ENCODE measurements at places on chromosomes 5 and 9.

GRCh38 chr9:131666774-131667173 is 73.1 kb downstream of the RAPGEF1 start:
- DNase-seq = no peak

GRCh38 chr5:134798468-134798867 is 39.9 kb downstream of the DDX46 start:
- DNase-seq = no peak

GRCh38 chr9:93683331-93684134 is 107.1 kb downstream of the PHF2 start:
- no peak for DNase-seq

GRCh38 chr9:14158916-14159315 is 155.0 kb downstream of the NFIB start:
- DNase-seq = no peak

GRCh38 chr5:36066540-36067210 is at the start of gene UGT3A2:
Gene UGT3A2 (minus strand): TSS chr5:36066882. CDS start chr5:36066789, 93 bp downstream.
- no peak for DNase-seq

GRCh38 chr5:16558984-16559629 is 57.7 kb downstream of the RETREG1 start:
- DNase-seq = no peak

DNA sequence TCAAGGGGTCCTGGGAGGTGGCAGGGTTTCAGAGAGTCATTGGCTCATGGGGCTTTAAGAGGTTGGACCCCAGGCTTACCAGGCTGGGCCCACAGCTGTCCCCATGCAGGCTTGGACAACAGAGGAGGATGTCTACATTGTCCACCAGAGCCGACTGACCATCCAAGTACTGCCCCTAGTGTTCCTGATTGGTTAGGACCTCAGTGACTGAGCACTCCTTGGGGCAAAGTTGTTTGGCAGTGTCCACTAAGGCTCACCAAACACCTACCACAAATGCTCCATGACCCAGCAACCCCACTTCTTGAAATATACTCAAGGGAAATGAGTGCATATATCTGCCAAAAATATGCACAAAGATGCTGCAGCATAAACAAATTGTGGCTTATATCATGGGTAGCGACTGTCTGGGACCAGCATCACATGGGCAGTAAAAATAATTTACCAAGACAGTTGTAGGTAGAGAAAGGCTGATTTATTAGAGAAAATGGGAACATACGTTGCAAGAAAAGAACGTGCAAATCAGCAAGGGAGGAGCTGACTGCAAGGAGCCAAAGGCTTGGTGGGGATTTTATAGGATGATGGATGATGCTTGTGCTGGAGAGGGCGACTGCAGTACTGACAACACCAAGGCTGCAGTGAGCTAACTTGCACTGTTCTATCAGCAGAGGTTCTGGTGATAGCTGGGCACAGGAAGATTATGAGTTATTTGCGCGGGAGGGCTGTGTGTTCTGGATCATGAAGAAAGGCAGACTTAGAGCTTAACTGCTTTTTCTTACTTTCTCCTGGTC is 265.2 kb downstream of the GADD45G start:
- no peak for DNase-seq

- DNase-seq = no peak
Measured at GRCh38 chr9:137760426-137760825, 117.2 kb upstream of the CACNA1B start.

- no peak for DNase-seq
Measured at GRCh38 chr9:88462191-88462590, 72.8 kb upstream of the NXNL2 start.

DNA sequence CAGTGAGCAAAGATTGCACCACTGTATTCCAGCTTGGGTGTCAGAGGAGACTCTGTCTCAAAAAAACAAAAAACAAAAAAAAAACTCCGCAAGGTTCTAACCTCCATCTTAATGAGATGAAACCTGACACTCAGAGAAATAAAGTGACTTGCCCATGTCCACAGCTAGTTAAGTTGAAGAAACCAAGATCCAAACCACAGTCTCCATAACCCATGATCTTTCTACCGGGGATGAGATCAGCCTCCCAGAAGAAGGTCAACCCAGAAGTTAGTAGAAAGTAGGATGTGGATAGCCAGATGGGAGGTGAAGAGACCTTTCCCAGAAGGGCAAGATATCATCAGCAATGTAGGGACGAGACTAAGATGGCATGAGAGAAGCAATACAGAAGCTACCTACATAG is 140.4 kb upstream of the ADRA1B start:
- DNase-seq = no peak
